T-helper 17 cell (primary cell): ENCODE measurements at places on chromosomes 7 and 10.

DNA sequence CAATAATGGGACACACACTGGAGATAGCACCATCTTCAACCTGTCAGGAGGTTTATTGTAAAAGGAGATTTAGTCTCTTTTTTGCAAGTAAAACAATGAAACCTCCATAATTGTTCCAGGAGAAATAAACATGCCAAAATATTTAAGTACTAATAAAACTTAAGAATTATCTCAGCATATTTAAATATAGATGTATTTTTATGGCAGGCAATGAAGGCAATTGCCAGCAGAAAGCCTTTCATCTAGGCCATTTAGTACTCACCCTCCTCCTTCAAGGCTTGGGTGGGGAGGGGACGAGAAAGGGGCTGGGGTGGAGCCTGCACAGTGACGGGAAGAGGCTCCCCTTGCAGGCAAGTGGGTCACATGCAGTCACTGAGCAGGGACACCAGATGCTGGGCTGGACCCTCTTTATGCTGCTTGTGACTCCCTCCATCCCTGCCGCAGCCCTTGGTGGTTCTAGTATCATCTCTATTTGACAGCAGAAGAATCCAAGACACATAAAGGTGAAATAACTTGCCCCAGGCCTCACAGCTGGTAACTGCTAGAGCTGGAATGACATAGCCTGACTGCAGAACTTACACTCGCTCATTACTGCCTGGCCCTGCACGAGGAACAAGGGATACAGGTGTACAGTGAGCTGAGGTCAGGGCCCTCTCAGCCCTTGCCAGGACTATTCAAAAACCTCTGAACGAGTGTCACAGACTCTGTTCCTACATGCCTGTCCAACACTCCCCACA lies 449.5 kb upstream of the ZMIZ1 start:
- H3K4me1 ChIP-seq: peaks cover 11% of the 10 kb centered on the region
- H3K27ac ChIP-seq: no peak overlapping the region
- H3K36me3 ChIP-seq: peaks cover 5% of the 10 kb centered on the region

GRCh38 chr10:93806903-93807302 lies 49.2 kb downstream of the LGI1 start:
- no peak for DNase-seq
- no peak overlapping the region for H3K27ac ChIP-seq
- no peaks in the 10 kb centered on the region for H3K4me1 ChIP-seq
- no peak overlapping the region for H3K4me3 ChIP-seq
- peaks cover 66% of the 10 kb centered on the region for H3K27me3 ChIP-seq
- peaks cover 3% of the 10 kb centered on the region for H3K36me3 ChIP-seq

GRCh38 chr7:3607847-3608246 lies 306.8 kb downstream of the SDK1 start:
- no peak overlapping the region for H3K4me3 ChIP-seq
- H3K36me3 ChIP-seq: peaks cover 2% of the 10 kb centered on the region
- no peak for DNase-seq
- H3K4me1 ChIP-seq: no peaks in the 10 kb centered on the region

- H3K4me3 ChIP-seq: no peak overlapping the region
- H3K27me3 ChIP-seq: no peaks in the 10 kb centered on the region
- no peaks in the 10 kb centered on the region for H3K36me3 ChIP-seq
- no peak overlapping the region for H3K27ac ChIP-seq
- H3K4me1 ChIP-seq: no peaks in the 10 kb centered on the region
- DNase-seq: no peak
These were observed 160.1 kb downstream of the CFTR start for GRCh38 chr7:117639966-117640365.

DNA sequence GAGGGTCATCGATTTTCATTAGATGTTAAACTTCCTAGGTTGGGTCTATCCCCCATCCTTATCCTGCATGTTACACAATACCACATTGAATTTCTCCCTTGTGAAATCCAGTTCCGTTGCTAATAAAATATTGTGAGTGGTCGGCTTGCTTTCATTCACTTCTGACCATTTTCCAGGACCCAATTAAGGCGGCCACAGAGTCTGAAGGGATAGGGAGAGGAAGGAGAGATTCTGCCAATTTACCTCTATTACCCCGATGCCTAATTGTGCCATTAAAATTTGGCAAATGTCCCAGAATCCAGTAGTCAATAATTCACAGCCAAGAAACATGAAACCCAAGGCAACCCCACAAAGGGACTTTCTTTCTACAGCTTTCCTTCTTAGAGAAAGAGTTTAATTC lies 129.9 kb downstream of the IPMK start:
- H3K36me3 ChIP-seq: no peaks in the 10 kb centered on the region
- peaks cover 15% of the 10 kb centered on the region for H3K27me3 ChIP-seq
- no peaks in the 10 kb centered on the region for H3K4me1 ChIP-seq
- DNase-seq: no peak

DNA sequence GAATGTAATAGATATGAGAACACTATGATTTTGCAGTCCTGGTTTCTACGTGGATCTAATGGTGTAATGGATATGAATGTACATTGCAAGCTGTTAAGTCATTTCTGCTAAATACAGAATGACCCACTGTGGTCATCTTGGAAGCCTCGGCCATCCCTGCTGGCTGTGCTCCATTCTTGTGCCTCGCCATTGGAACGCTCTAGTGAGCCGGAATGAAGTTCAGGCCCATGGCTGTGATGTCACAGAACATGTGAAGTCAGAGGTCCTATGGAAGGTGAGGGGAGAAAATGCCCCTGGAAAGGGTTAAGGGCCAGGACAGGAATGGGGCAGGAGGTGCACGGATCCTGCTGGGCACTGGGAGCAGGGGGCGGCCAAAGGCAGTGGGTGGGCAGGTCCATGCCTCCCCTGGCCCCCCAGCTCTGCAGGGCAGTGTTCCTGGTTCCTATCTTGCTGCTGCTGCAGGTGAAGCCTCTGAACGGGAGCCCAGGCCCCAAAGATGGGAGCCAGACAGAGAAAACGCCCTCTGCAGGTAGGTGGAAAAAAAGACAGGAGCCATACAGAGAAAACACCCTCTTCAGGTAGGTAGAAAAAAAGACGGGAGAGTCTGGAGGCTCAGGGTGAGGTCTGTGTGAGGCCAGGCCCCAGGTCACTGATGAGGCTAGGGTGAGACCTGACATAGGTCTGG lies at the start of gene LLCFC1:
Gene LLCFC1 (plus strand): TSS at position 259 of the 685 bp plus-strand sequence. CDS start 138 bp downstream, at position 397.
- peaks cover 10% of the 10 kb centered on the region for H3K4me1 ChIP-seq
- no peak for DNase-seq
- no peak within 1 kb of the TSS for H3K4me3 ChIP-seq
- H3K27ac ChIP-seq: no peak within 1 kb of the TSS
- peaks cover 4% of the 10 kb centered on the region for H3K36me3 ChIP-seq
- peaks cover 48% of the 10 kb centered on the region for H3K27me3 ChIP-seq

GRCh38 chr10:47370015-47370767 lies 13.9 kb downstream of the ZNF488 start:
- no peak overlapping the region for H3K4me3 ChIP-seq
- H3K27me3 ChIP-seq: peaks cover 22% of the 10 kb centered on the region
- H3K27ac ChIP-seq: no peak overlapping the region
- H3K4me1 ChIP-seq: peaks cover 6% of the 10 kb centered on the region
- no peak for DNase-seq
- H3K36me3 ChIP-seq: no peaks in the 10 kb centered on the region

DNA sequence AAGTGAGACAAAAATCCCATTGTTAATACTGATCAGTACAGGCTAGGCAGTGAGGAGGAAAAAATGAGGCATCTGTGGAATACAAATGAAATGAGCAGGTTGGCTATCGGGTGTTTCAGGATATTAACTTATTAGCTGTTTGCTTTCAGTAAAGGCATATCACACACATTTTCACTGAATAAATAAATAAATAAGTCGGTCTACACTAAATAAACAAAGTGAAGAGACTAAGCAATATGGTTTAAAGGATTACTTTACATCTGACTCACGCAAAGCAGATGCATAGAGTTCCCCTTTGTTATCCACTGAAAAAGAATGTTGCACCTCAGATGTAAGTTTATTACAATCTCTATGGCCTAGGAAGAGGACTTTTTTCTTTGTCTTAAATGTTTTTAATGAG lies 6.3 kb upstream of the SEMA3A start:
- no peaks in the 10 kb centered on the region for H3K27me3 ChIP-seq
- no peaks in the 10 kb centered on the region for H3K4me1 ChIP-seq
- DNase-seq: no peak
- no peak overlapping the region for H3K27ac ChIP-seq

DNA sequence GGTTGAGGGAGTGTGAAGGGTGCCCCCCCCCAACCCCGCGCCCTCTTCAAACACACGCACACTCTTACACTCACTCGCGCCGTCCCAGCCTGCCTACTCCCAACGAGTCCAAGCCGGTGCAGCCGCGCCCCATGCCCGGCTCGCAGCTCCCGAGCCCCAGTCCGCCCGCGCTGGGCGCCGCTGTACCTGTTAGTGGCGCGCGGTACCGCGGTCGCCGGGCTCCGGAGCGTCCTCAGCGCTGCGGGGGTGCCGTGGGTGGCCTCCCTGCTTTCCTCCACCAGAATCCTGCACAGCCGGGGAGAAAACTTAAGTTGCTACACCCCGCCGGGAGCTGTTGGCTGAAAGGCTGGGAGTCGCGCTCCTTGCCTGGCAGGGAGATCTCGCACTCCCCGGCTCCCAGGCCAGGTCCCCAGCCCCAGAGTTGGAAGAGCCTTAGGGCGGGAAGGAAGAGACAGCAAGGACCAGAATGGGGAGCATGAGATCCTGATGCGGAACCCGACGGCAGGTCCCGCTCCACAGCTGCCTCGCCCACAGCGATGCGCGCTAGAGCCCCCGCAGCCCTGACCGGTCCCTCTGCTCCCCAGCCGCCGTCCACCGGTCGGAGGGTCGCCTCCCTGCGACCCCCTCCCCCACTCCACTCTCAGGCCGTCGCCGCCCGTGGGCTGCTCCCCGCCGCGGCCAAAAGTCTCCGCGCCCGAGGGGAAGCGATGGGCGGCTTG lies 863 bp downstream of the ST8SIA6 start:
- H3K36me3 ChIP-seq: no peaks in the 10 kb centered on the region
- peak overlapping the region; percentile 57 for H3K27ac ChIP-seq
- peak overlapping the region; percentile 93 for H3K4me3 ChIP-seq
- no peaks in the 10 kb centered on the region for H3K27me3 ChIP-seq
- H3K4me1 ChIP-seq: peaks cover 12% of the 10 kb centered on the region
- DNase-seq: peak; percentile 22

DNA sequence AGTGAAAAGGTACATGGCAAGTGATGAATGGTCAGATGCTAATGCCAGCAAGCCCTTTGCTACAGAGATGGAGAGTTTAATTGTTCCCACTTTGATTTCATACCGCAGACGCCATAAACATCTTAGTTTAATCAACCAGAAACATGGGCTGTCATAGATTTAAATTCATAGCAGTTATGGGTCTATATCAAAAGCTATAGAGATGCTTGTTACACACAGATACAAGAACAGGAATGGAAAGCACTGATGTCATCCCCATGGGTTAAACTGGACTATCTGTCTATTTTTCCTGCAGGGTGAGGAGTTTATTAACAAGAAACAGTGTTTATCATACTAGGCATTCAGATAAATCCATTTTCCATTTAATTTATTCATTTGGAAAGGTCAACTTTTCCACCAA lies 409.2 kb downstream of the NRG3 start:
- H3K36me3 ChIP-seq: no peaks in the 10 kb centered on the region
- no peaks in the 10 kb centered on the region for H3K4me1 ChIP-seq
- DNase-seq: no peak
- no peaks in the 10 kb centered on the region for H3K27me3 ChIP-seq
- no peak overlapping the region for H3K4me3 ChIP-seq
- H3K27ac ChIP-seq: no peak overlapping the region

GRCh38 chr7:71408271-71408670 lies 276.3 kb downstream of the GALNT17 start:
- no peaks in the 10 kb centered on the region for H3K36me3 ChIP-seq
- H3K4me3 ChIP-seq: no peak overlapping the region
- H3K4me1 ChIP-seq: no peaks in the 10 kb centered on the region

- no peak overlapping the region for H3K27ac ChIP-seq
- H3K36me3 ChIP-seq: peaks cover 4% of the 10 kb centered on the region
- H3K4me3 ChIP-seq: no peak overlapping the region
- H3K27me3 ChIP-seq: no peaks in the 10 kb centered on the region
- DNase-seq: peak; percentile 27
These were observed 73.6 kb downstream of the AHCYL2 start for GRCh38 chr7:129298268-129298893.

DNA sequence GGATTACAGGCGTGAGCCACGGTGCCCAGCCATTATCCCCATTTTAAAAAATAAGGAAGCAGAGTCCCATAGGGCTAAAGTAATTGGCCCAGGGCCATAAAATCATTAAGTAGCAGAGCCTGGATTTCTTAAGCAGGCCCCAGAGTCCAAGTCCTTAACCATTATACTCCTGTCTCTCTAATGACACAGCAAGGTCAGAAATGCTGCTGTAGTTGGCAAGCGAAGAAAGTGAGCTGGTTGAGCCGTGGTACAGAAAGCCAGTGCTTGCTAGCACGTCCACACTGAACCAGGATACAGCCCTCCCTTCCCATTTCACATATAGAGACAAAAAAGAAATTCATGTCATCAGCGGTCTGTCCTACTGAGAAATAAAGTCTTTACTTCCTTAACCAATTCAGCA lies 562.7 kb downstream of the GALNT17 start:
- no peak overlapping the region for H3K27ac ChIP-seq
- H3K4me3 ChIP-seq: no peak overlapping the region
- H3K27me3 ChIP-seq: no peaks in the 10 kb centered on the region
- DNase-seq: no peak
- H3K36me3 ChIP-seq: no peaks in the 10 kb centered on the region
- no peaks in the 10 kb centered on the region for H3K4me1 ChIP-seq

DNA sequence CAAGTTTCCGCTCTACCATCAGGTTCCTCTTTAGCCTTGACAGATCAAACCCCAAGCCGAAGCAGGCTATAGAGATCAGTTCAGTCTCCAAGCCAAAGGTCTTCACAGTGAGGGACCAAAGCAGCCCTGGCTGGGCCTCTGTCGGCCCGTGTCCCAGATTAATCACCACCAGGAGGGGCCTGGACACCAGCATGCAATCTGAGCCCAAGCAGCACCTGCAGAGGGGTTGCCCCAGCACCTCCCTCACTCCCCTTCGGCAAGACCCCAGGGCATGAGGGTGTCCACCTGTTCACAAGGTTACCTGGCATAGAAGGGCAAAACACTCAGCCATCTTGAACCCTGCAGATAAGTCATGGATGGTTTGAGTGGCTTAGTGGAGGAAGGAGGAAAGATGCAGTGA lies 36.0 kb downstream of the FBXW4 start:
- no peak overlapping the region for H3K4me3 ChIP-seq
- H3K4me1 ChIP-seq: peaks cover 22% of the 10 kb centered on the region
- no peak for DNase-seq
- no peaks in the 10 kb centered on the region for H3K27me3 ChIP-seq

GRCh38 chr10:111709603-111710002 lies 474.0 kb downstream of the GPAM start:
- no peaks in the 10 kb centered on the region for H3K4me1 ChIP-seq
- no peak overlapping the region for H3K4me3 ChIP-seq
- H3K36me3 ChIP-seq: no peaks in the 10 kb centered on the region
- no peak for DNase-seq
- H3K27ac ChIP-seq: no peak overlapping the region
